ENCODE measurements at places on chromosomes 1 and 21. TPM values are rescaled to one million over a fixed set of nuclear protein-coding genes. Genes with fewer than 3 reads are reported as not detected.
A peak's percentile ranks its signal among the peaks of the same experiment; 100 is the strongest.

DNA sequence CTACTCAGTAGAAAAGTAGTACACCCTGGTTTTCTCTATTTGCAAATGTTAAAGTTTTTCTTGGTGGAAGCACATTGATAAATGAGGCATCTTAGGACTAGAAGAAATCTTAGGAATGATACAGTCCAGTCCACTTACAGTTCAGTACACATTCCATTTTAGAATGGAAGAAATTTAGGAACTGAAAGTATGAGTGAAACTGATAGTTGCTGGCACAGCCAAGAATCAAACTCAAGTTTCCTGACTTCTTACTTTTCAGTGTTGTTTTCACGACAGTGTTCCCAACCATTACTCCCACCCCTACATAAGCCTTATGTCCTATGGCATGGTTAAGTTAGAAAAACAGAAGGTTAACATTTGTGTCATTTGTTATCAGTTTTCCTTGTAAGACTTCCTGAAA, 258.5 kb downstream of the BACH1 start:
- no peak overlapping the region for H3K27ac ChIP-seq
- H3K36me3 ChIP-seq, result no peaks in the 10 kb centered on the region
- no peak overlapping the region for H3K4me3 ChIP-seq
- no peaks in the 10 kb centered on the region for H3K27me3 ChIP-seq

DNA sequence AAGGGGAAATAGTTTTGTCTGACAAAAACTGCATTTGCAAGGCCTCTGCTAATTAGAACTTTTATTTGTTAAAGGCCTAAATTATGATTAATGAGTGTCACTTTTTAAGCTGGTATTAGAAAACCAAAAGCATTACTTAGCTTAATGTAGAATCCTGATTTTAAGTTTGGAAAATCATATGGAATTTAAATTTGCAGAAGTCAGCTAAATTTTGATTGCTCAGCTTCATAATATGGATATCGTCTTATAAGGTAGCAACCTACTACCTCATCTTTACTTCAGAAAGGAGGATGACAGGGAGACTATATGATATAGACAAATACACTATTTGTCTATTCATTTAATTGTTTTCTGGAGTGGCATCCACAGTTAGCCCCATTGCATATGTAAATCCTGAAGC, 114.0 kb downstream of the USP25 start:
- H3K4me1 ChIP-seq, result no peaks in the 10 kb centered on the region
- no peak overlapping the region for H3K4me3 ChIP-seq
- H3K36me3 ChIP-seq, result peaks cover 13% of the 10 kb centered on the region
- no peak for DNase-seq

GRCh38 chr1:197171531-197171930, 25.1 kb upstream of the ASPM start:
- DNase-seq, result no peak
- H3K36me3 ChIP-seq, result peaks cover 28% of the 10 kb centered on the region
- H3K27ac ChIP-seq, result no peak overlapping the region
- H3K4me1 ChIP-seq, result no peaks in the 10 kb centered on the region

DNA sequence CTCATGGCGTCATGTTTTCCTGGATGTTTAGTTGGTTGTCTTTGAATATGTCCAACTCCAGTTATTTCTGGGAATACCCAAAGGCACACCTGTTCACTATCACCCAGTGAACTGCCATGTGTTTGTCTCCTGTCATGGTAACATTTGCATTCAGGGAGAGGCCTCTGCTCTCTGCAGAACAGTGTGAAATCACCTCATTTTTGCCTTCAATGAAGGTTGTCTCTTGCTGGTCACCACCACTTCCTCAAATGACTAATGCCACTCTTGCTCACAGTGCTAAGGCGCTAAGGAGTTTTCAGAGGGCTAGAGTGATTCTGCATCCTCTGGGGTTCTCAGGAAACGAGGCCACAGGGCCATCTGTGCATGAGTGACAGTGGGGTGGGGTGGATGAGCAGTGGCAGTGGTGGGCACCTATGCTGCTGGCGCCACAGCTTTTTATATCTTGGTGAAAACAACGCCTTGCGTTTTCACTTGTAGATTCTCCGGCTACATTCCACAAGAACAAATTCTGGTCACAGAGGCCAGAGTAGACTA, 60.0 kb upstream of the ATP5PO start:
- H3K4me1 ChIP-seq, result peaks cover 65% of the 10 kb centered on the region
- no peaks in the 10 kb centered on the region for H3K27me3 ChIP-seq

GRCh38 chr1:104780470-104781078, 1030.9 kb downstream of the AMY1C start:
- H3K27ac ChIP-seq, result no peak overlapping the region
- no peak overlapping the region for H3K4me3 ChIP-seq
- DNase-seq, result peak; percentile 23
- H3K4me1 ChIP-seq, result no peaks in the 10 kb centered on the region
- no peaks in the 10 kb centered on the region for H3K36me3 ChIP-seq

- H3K27me3 ChIP-seq, result no peaks in the 10 kb centered on the region
- no peak for DNase-seq
- H3K27ac ChIP-seq, result no peak overlapping the region
- H3K4me1 ChIP-seq, result no peaks in the 10 kb centered on the region
These were observed 28.0 kb upstream of the RNF2 start for GRCh38 chr1:185017338-185017737.

DNA sequence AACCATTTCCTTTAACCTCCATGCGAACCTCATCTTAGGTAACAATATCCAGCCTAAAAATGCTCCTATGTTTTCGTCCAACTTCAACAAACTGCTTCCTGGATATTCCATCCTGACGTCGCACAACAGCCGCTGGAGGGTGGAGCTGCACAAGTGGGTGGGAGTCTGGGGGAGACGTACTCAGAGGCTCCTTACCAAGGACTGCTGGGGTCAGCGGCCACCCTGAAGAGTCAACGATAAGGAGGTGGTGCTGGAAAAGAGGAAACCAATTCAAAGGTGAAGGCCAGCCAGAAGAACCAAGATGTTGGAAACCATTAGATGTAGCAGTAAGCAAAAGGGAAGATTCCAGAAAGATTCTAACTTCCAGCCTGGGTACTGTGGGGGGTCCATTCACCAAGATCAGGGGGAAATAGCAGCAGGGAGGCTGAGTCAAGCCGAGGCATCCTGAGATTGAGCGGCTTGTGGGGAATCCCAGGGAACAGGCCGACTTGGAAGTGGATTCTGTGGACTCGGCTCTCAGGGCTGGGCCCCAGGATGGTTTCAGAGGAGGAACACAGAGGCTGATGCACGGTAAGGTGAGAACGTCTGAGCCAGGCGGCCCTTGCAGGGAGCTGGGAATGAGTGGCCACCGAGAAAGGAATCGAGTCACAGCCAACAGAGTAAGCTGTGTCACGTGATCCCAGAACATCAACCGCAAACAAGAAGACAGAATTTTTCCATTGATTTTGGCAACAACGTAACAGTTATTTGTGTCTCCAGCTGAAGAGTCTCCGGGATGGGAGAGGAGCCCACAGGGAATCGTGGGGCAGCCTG, 375.7 kb downstream of the NPHP4 start:
- no peak overlapping the region for H3K27ac ChIP-seq
- H3K36me3 ChIP-seq, result no peaks in the 10 kb centered on the region
- DNase-seq, result no peak
- no peak overlapping the region for H3K4me3 ChIP-seq
- no peaks in the 10 kb centered on the region for H3K4me1 ChIP-seq

- H3K27me3 ChIP-seq, result peaks cover 39% of the 10 kb centered on the region
- no peaks in the 10 kb centered on the region for H3K36me3 ChIP-seq
- peaks cover 28% of the 10 kb centered on the region for H3K4me1 ChIP-seq
- no peak for DNase-seq
These were observed 96.9 kb upstream of the TARDBP start for GRCh38 chr1:10915594-10915993.

DNA sequence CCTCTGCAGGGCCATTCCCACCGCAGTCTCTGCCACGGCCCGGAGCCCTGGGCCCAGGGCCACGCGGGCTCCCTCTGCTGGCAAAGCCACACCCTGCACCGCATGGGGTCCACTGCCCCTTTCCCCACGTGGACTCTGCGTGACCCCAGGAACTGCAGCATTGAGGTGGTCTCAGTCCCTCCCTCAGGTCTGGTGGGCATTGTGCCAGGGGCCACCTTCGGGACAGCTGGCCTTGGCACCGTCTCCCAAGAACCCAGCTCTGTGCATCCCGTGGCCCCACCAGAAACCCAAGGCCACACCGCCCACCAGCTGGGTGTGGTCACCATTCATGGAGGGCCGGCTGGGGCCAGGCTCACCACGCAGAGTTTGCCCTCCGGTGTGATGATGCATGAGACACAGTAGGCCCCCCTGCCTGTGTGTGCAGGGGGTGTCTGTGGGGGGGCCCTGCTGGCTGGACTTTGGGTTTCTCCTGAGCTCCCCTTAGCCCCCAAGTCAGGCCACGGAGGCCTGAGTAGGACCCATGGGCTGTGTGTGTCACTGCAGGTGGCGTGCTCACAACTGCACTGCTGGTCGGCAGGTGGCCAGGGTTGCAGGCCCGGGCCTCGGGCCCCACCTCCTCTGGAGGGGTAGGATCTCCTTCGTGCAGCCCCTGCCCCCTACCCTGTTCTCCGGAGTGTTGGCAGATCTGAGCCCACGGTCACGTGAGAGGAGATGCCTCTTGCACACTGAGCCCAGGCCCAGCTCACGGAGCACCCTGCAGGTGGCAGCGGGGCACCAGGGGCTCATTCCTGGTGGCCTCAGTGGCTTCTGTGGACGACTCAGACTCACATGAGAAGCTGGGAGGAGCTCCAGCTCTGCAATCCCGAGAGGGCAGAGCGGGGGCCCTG, 5.8 kb downstream of the VWA1 start:
- H3K27me3 ChIP-seq, result peaks cover 2% of the 10 kb centered on the region
- H3K27ac ChIP-seq, result no peak overlapping the region
- no peak overlapping the region for H3K4me3 ChIP-seq
- H3K36me3 ChIP-seq, result no peaks in the 10 kb centered on the region
- peaks cover 4% of the 10 kb centered on the region for H3K4me1 ChIP-seq

GRCh38 chr1:36950604-36951291, 83.6 kb downstream of the GRIK3 start:
- no peak overlapping the region for H3K4me3 ChIP-seq
- H3K27me3 ChIP-seq, result no peaks in the 10 kb centered on the region
- no peak overlapping the region for H3K27ac ChIP-seq
- no peaks in the 10 kb centered on the region for H3K4me1 ChIP-seq
- H3K36me3 ChIP-seq, result no peaks in the 10 kb centered on the region
- no peak for DNase-seq

- H3K27ac ChIP-seq, result peak overlapping the region; percentile 17
- no peak overlapping the region for H3K4me3 ChIP-seq
- DNase-seq, result no peak
- peaks cover 33% of the 10 kb centered on the region for H3K4me1 ChIP-seq
These were observed 3.9 kb upstream of the COL16A1 start for GRCh38 chr1:31707711-31708110.

DNA sequence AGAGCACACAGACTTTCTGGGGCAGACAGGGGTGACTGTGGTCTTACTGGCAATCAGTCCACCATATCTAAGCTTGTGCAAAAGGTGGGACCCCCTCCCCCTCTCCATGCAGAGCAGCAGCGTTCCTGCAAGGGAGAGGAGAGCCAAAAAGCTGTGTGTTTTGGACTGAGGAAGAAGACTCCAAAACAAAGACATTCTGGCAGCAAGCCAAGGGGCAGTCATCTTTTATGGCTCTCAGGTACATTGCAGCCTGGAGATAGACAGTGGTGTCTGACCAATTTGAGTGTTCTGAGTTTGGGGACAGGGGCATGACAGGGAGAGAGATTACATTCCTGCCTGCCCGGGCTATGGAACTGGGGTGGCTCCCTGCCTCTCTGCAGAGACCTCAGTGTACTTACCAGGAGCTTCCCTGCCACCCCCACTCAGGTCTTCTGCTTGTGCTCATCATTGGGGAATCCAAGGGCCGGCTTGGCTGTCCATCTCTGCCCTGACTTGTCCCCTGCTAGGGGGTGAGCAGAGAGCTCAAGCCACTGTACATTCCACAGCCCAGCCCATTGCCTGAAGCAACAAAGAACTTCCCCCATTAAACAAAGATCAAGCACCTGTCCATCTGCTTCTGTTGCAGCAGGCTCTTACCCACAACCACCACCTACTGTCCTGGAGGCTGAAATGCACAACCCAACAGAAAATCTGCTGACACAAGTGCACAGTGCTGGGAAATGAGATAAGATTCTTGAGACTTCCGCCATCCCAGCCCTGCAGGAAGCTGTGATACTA, 131.1 kb downstream of the EVI5 start:
- H3K27ac ChIP-seq, result no peak overlapping the region
- peaks cover 4% of the 10 kb centered on the region for H3K36me3 ChIP-seq
- no peak for DNase-seq

DNA sequence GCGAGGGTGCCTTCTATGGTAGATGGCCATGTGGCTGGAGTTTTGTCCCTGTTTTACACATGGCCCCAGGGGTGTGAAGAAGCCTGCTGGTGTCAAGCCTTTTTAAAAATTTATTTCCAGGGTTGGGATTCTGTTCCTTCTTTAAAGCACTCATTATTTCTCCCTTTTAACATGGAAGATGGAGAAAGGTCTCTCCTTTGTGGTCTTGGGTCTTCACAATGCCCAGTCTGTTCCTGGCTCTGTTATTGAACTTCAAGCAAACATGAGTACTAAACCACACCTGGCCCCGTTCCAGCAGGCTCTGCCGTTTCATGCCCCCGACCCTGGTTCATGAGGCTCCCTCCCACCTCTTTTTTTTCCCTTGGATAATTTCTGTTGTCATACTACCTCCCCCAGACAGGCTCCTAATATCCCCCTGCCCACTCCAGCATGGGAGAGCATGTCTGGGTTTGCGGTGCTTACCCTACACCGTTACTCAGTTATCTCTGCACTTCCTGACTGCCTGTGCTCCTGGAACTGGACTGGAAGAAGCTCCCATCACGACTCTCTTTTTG, 121.2 kb upstream of the KIAA0040 start:
- no peak for DNase-seq
- H3K4me3 ChIP-seq, result no peak overlapping the region
- peaks cover 22% of the 10 kb centered on the region for H3K27me3 ChIP-seq
- H3K27ac ChIP-seq, result no peak overlapping the region

GRCh38 chr1:200090252-200091159, 63.0 kb downstream of the NR5A2 start:
- H3K27ac ChIP-seq, result no peak overlapping the region
- no peak for DNase-seq
- H3K4me3 ChIP-seq, result no peak overlapping the region
- peaks cover 14% of the 10 kb centered on the region for H3K27me3 ChIP-seq
- H3K4me1 ChIP-seq, result no peaks in the 10 kb centered on the region

- H3K27ac ChIP-seq, result no peak overlapping the region
- peaks cover 35% of the 10 kb centered on the region for H3K4me1 ChIP-seq
These were observed 99.9 kb upstream of the TLR5 start for GRCh38 chr1:223242971-223243370.

GRCh38 chr1:114079596-114080190, 74.0 kb downstream of the SYT6 start:
- H3K4me3 ChIP-seq, result no peak overlapping the region
- H3K27ac ChIP-seq, result peak overlapping the region; percentile 16
- no peaks in the 10 kb centered on the region for H3K36me3 ChIP-seq
- H3K27me3 ChIP-seq, result peaks cover 16% of the 10 kb centered on the region

- H3K36me3 ChIP-seq, result no peaks in the 10 kb centered on the region
- peaks cover 12% of the 10 kb centered on the region for H3K4me1 ChIP-seq
- DNase-seq, result no peak
- H3K4me3 ChIP-seq, result no peak overlapping the region
These were observed 172.4 kb downstream of the NFIA start for GRCh38 chr1:61254634-61255357.

The TDRD10 gene
- total RNA-seq, result not detected

The CGN gene
- total RNA-seq, result 0.34 TPM

The LRRC39 gene
- total RNA-seq, result 0.45 TPM

The H3-3A gene
- total RNA-seq, result 526 TPM

The LYPD8 gene
- not detected for total RNA-seq

The PRR9 gene
- not detected for total RNA-seq

The ATP5PB gene
- total RNA-seq, result 404 TPM

The ALX3 gene
- total RNA-seq, result not detected

The TSACC gene
- 0.76 TPM for total RNA-seq

The XCL1 gene
- total RNA-seq, result 38.3 TPM

The ATP6V1G3 gene
- total RNA-seq, result not detected

The NECAP2 gene
- total RNA-seq, result 94.3 TPM

The HJV gene
- not detected for total RNA-seq

The DFFA gene
- total RNA-seq, result 39.5 TPM

The PDE9A gene
- 8.3 TPM for total RNA-seq
